ENCODE measurements at places on chromosomes 6 and 20.

- no peak for DNase-seq
Measured at GRCh38 chr6:117531809-117532725, 49.6 kb downstream of the DCBLD1 start.

DNA sequence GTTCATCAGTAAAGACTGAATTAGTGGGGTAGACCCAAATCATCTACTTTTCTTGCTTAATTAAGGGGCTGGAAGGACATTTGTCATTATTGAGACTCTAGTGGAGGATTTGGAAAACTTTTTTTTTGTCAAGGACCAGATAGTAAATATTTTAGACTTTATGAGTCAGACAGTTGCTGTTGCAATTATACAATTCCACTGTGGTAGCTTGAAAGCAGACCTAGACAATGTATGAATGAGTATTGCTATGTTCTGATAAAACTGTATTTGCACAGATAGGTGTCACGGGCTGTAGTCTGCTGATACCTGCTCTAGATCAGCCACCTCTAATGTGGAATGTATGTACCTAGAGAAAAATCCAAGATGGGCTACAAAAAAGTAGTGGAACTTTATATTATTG lies 175.0 kb downstream of the CARMIL1 start:
- no peak for DNase-seq

- DNase-seq = no peak
Measured at GRCh38 chr6:160122744-160123143, 1.1 kb downstream of the SLC22A1 start.

DNA sequence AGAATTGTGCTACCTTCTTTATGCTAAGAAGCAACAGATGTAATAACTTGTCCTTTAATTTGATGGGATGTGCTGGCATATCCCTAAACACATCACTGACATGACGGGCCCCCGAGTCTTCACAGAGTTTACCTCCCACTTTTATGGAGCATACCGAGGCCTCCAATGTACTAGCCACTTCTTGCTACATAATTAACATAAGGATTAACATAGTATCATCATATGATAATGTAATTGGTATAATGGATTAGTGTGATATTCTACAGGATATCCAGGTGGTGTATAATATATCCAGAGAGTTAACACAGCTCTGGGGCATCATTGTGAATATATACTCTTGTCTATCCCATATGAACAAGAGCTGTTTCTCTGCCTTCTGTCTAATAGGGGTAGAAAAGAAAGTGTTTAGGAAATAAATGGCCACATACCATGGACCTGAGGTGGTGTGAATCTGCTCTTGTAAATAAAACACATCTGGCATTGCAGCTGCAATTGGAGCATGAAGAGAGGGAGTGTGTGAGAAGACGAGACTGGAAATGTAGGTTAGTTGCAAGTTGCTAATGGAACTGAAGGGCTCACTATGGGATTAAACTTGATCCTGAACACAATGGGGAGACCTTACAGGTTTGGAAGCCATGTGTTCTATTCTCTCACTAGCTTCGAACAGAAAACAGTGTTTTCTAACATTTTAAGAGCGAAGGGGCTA lies 102.3 kb downstream of the IYD start:
- DNase-seq = no peak

Measured in T-helper 17 cell (primary cell).